ENCODE measurements at places on chromosomes 11 and 22.

- DNase-seq, result no peak
Observed at GRCh38 chr11:40302669-40303068, 1156.8 kb downstream of the LRRC4C start.

DNA sequence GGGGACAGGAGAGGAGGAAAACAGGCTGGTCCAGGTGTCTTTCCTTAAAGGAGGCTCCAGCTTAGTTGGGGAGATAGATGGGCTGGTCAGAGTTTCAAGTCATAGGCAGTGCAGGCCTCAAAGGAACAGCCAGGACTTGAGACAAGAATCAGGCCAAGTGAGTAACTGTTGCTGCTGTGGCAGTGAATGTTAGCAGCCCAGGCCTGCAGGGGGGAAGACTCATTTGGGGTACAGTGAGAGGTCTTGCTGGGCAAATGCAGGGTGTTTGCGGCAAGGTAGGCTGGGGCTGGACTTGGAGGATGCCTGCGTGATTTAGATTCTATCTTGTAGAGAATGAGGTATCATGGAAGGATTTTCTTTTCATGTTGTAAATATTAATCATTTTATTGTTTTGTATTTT lies 24.1 kb downstream of the PTPRJ start:
- no peak for DNase-seq

- no peak for DNase-seq
Observed at GRCh38 chr11:94043241-94043640, 22.1 kb downstream of the HEPHL1 start.

- no peak for DNase-seq
Observed at GRCh38 chr11:124098141-124098540, 17.1 kb upstream of the VWA5A start.

GRCh38 chr11:27740362-27741013 lies 40.2 kb upstream of the BDNF start:
- no peak for DNase-seq

GRCh38 chr11:12569499-12570425 lies 104.5 kb upstream of the TEAD1 start:
- DNase-seq, result no peak

- no peak for DNase-seq
Observed at GRCh38 chr22:39773976-39774539, 119.5 kb downstream of the ENTHD1 start.

- no peak for DNase-seq
Observed at GRCh38 chr11:134252346-134253187, 585 bp downstream of the THYN1 start.

- no peak for DNase-seq
Observed at GRCh38 chr11:104692751-104693150, 205.5 kb downstream of the CASP12 start.

DNA sequence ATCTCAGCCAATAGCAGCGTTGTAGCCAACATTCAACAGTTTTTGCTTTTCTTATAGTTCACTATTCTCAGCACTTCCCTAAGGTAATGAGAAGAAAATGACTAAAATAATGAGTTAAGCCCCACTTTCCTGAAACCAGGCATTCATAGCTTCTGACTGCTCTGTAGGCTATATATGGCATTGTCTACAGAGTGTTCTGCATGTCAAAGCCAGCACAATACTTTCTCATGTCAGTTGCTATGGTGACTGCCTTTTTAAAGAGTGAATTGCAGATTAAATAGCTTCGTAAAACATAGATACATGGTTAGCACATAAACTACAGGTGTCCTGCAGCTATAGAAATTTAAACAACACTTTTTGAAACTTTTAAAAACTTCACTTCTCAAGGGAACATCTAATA lies 1256.1 kb upstream of the CNTN5 start:
- no peak for DNase-seq

DNA sequence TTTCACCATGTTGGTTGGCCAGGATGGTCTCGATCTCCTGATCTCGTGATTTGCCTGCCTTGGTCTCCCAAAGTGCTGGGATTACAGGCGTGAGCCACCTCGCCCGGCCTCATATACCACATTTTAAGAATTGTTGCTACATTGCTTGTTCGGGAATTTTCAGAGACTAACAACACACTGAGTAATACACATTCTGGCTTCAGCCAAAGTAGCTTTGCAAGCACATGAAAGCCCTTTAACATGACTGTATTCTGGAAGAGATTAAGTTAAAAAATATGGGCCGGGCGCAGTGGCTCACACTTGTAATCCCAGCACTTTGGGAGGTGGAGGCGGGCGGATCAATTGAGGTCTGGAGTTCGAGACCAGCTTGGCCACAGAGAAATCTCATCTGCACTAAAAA lies 15.0 kb downstream of the CRTAM start:
- DNase-seq, result no peak

GRCh38 chr22:19105867-19106802 lies 16.1 kb downstream of the DGCR2 start:
- no peak for DNase-seq

DNA sequence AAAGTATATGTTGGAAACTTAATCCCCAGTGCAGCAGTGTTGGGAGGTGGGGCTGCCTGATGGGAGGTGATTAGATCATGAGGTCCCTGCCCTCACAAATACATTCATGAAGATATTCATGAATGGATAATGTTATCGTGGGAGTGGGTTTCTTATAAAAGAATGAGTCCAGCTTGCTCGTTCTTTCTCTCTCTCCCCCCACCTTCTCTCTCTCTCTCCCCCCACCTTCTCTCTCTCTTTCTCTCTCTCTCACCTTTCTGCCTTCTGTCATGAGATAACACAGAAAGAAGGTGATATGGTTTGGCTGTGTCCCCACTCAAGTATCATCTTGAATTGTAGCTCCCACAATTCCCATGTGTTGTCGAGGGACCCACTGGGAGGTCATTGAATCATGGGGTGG lies 66.7 kb upstream of the NUP50 start:
- no peak for DNase-seq

DNA sequence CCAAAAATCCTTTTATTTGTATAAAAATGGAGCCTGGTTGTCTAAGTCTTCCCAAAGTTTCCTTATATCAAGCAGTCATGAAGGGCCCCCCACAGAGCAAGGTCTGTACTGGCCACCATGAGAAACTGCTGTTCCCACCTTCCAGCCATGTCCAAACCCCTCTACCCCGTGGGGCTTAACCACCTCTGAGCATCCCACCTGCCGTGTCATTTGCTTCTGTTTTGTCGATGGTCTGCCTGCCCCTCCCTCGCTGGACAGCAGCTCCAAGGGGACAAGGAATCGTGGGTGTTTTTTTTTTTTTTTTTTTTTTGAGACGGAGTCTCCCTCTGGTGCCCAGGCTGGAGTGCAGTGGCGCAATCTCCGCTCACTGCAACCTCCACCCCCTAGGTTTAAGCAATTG lies 11.1 kb upstream of the ANO1 start:
- no peak for DNase-seq

GRCh38 chr22:46234969-46235368 lies 15.1 kb downstream of the CDPF1 start:
- DNase-seq, result no peak

DNA sequence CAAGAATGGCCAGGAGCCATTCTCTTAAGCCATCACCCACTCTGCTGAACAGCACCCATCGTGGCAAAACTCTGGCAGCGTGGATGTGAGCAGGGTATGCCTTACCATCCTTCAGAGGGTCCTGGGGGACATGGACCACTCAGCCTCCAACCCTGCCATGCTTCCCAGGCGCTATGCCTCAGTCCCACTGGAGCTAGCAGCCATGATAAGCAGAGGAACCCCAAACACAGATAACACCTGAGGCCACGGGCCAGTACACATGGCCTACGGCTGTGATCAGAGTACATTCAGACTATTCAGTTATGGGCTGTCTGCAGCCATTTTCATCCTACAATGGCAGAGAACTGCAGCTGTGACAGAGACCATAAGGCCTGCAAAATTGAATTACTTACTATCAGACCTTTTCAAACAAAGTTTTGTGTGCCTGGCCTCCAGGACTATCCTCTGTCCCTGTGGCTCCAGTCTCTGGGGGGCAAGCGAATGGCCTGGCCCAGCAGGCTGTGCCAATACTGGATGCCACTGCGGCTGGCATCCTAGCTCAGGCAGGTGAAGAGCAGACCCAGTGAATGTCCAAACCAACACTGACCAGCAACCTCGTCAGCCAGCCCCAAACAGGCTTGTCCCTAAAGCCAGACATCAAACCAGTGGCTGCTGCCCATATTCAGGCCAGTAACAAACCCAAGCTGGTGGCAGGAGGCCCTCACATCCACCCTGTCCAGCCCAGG lies 6.9 kb downstream of the ARVCF start:
- no peak for DNase-seq

- no peak for DNase-seq
Observed at GRCh38 chr11:70481625-70482528, 83.5 kb downstream of the CTTN start.

- no peak for DNase-seq
Observed at GRCh38 chr11:69011624-69012091, 1.4 kb downstream of the MRGPRF start.

DNA sequence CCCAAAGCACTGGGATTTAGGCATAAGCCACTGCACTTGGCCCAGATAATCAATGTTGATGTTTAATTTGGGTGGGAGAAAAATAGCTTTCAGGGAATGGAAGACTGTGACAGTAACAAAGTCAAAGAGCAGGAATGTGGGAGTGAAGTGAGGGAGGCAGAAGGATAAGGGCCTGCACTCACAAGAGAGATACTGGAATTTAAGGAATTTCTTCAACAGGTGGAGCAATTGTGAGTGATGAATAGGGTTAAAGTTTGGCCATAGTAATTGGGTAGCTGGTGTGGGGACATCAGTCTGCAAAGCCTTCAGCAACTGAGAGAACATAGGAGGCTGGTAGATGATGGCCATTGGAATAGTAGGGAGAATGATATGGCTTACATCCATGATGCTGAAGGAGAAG lies 8.6 kb upstream of the APBB1 start:
- no peak for DNase-seq

- DNase-seq, result no peak
Observed at GRCh38 chr11:133947321-133947756, 9.4 kb downstream of the IGSF9B start.

DNA sequence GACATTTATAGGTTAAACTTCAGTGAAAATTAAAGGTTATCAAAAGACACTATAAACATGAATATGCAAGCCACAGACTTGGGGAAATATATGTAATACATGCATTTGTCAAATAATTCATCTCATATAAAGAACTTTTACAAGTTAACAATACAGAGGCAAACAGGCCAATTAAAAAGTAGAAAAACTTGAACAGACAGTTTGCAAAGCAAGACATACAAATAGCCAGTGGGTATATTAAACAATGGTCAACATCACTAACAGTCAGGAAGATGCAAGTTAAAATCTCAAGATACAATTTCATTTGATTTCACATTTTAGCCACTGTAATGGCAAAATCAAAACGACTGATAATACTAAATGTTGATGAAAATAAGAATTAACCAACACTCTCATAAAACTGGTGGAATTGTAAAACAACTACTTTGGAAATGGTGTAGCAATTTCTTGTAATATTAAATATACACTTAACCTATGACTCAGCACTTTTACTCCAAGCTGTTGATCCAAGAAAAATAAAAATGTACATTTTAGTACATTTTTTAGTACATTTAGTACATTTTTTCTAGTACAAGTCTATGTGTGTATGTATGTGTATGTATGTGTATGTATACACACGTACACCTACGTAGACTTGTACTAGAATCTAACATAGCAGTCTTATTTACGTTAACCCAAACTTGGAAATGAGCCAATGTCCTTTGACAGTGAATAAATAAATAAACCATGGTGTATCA lies 62.8 kb downstream of the LRRC74B start:
- DNase-seq, result no peak

GRCh38 chr11:96361778-96362177 lies 18.8 kb upstream of the MAML2 start:
- DNase-seq, result no peak

DNA sequence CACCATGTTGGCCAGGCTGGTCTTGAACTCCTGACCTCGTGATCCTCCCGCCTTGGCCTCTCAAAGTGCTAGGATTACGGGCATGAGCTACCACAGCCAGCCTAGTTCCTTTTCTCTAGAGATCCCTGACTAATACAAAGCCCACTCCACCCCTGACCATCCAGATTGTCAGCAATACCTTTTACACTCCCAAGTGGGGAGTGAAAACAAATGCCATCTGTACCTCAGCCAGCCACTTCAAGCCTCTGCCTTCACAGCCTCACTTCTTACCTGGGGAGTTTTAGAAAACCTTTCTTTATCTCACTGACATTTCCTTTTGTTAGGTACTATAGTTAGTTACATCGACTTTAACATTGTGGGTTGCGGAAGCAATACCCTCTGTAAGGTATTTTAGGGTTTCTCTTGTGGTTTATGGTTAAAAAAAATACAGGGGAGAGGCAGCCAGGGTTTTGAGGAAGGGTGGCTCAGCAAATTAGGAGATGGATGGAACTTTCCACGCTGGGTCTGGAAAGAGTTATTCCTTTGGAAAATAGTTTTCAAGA lies 8.9 kb downstream of the TOM1 start:
- no peak for DNase-seq

DNA sequence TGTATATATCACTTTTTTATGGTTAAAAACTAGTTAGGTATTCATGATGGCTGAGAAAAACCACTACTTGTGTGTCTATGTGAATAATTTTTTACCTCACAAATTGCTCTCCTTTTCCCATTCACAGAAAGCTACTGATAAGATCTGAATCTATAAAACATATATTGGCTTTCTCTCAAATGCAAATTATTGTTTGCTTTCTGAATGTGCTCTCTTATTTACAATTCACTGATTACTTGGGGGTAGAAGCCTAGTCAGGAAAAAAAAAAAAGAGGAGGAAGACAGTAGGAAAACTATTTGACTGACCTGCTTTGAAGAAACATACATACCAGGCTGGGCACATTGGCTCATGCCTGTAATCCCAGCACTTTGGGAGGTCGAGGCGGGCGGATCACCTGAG lies 20.5 kb downstream of the PGM2L1 start:
- DNase-seq, result no peak

DNA sequence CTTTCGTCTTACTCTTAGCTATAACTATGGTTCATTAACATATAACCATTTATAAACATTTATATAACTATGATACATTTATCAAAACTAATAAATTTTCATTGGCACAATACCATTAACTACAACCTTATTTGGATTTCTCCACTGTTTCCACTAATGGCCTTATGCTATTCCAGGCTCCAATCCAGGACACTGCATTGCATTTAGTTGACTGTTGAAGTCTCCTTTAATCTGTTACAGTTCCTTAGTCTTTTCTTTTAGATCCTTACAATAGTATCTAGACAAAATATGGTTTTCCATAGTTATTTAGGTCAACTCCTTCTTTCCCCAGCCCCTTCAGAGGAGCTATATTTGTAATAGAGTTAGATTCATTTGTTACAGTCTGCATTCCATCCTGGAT lies 47.2 kb downstream of the CCDC34 start:
- no peak for DNase-seq

- no peak for DNase-seq
Observed at GRCh38 chr11:63862923-63863322, 24.0 kb downstream of the MARK2 start.

Data from substantia nigra (tissue), 51 donors.